Heart left ventricle (tissue), 16 donors: ENCODE measurements at places on chromosomes 3 and 15.

DNA sequence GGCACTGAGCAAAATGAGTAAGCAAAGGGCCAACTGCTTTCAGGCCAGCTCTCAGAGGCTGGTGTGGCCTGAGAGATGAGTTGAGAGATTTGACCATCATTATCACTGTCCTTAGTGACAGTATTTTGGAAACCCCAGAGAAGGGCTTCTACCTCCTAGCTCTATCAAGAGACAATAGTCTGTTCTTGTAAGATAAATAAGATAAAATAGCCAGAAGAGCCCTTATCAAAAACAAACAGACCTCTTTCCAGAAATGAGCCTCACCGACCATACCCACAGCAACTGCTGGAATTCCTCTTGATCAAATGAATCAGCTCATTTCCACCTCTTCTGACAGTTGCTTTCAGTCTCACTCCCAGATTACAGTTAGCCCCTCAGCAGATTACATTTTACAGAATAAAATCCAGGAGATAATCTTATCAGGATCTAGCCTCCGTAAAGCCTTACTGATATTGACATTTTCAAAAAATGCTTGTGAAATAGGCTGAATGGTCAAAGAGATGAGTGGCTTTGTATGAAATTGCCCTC lies 4.5 kb downstream of the HDC start:
- no peak for DNase-seq
- H3K4me1 ChIP-seq, result no peaks in the 10 kb centered on the region
- no peak overlapping the region for H3K4me3 ChIP-seq
- H3K27ac ChIP-seq, result no peak overlapping the region

GRCh38 chr15:43769584-43770228 lies 7.1 kb downstream of the ELL3 start:
- no peak overlapping the region for H3K4me3 ChIP-seq
- DNase-seq, result no peak
- H3K27ac ChIP-seq, result no peak overlapping the region
- H3K27me3 ChIP-seq, result no peaks in the 10 kb centered on the region

- H3K27me3 ChIP-seq, result no peaks in the 10 kb centered on the region
- peak overlapping the region; percentile 10 for H3K27ac ChIP-seq
- no peak for DNase-seq
- H3K4me3 ChIP-seq, result no peak overlapping the region
- H3K4me1 ChIP-seq, result peaks cover 40% of the 10 kb centered on the region
- H3K36me3 ChIP-seq, result no peaks in the 10 kb centered on the region
Measured at GRCh38 chr15:67107014-67107812, 41.8 kb downstream of the SMAD3 start.

DNA sequence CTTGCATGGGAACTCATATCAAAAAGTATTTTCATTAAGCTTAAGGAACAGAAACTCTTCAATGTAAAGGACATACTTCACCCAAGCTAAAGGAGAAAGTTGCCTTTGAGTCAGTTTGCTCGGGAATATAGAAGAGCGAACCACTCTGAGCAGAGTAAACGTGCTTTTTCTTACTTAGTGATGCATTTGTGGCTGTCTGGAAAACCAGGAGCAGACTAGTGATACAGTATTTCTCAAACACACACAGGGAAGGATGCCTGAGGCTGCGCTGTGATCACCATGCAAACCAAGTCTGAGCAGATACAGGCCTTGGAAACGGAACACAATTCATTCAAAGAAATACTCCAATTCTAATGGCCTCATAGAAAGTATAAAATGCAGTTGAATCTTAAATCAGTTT lies 121.0 kb upstream of the CDIN1 start:
- no peak overlapping the region for H3K27ac ChIP-seq
- no peak for DNase-seq
- H3K4me3 ChIP-seq, result no peak overlapping the region
- no peaks in the 10 kb centered on the region for H3K36me3 ChIP-seq
- no peaks in the 10 kb centered on the region for H3K4me1 ChIP-seq
- no peaks in the 10 kb centered on the region for H3K27me3 ChIP-seq

DNA sequence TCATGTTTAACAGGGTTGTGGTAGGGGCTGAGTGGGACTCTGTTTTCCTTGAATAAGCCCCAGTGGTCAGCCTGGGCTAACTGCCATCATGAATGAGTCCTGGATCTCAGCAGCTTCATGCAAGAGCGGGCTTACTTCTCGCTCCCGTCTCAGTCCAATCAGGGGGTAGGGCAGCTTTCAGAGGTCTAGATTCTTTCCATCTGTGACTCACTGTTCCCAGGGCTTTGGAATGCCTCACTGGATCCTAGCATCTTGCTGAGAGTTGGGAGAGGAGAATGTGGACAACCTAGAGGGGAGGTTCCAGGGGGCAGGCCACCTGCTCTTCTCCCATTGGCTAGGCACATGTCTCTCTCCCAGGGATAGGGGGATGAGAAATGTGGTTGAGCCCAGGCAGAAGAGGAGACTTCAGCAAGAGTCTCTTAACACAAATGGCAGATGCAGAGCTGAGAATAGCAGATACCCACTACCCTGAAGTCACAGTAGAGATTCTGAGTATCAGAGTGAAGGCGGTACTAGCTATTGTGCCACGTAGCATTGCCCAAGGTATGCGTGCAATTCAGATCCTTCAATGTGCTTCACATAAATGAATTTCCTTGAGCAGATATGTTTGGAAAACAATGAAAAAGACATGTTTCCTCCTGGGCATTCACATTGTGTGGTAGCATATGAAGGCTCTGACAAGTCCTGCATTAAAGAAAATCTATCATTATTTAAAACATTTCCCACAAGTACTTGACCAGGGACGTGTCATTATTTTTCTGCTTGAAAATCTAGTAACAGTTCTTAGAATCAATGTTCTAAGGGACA lies 257.7 kb upstream of the PROK2 start:
- H3K36me3 ChIP-seq, result no peaks in the 10 kb centered on the region
- no peaks in the 10 kb centered on the region for H3K4me1 ChIP-seq
- no peak for DNase-seq
- H3K27me3 ChIP-seq, result no peaks in the 10 kb centered on the region

- H3K36me3 ChIP-seq, result no peaks in the 10 kb centered on the region
- no peak overlapping the region for H3K27ac ChIP-seq
- no peaks in the 10 kb centered on the region for H3K4me1 ChIP-seq
- no peaks in the 10 kb centered on the region for H3K27me3 ChIP-seq
- H3K4me3 ChIP-seq, result no peak overlapping the region
- no peak for DNase-seq
Measured at GRCh38 chr3:89649431-89649830, 542.0 kb downstream of the EPHA3 start.

DNA sequence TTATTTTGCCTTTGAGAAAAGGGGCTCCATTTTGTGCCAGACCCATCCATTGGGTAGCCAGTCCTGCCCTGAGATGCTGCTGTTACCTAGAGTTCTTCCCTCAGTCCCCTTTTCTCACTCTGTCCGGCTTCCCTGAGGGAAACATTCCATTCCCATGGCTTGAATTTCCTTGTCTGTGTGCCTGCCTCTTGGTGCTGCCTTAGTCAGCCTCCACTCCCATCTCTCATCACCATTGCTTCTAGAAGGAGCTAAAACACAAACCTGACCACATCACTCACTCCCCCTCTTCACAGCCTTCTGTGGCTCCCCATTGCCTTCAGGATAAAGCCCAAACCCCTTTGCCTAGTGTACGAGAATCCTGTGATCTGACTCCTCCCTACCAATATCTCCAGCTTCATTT lies 25.2 kb upstream of the C2CD4B start:
- no peak overlapping the region for H3K27ac ChIP-seq
- peaks cover 9% of the 10 kb centered on the region for H3K4me1 ChIP-seq
- H3K4me3 ChIP-seq, result no peak overlapping the region
- no peak for DNase-seq
- H3K27me3 ChIP-seq, result no peaks in the 10 kb centered on the region

DNA sequence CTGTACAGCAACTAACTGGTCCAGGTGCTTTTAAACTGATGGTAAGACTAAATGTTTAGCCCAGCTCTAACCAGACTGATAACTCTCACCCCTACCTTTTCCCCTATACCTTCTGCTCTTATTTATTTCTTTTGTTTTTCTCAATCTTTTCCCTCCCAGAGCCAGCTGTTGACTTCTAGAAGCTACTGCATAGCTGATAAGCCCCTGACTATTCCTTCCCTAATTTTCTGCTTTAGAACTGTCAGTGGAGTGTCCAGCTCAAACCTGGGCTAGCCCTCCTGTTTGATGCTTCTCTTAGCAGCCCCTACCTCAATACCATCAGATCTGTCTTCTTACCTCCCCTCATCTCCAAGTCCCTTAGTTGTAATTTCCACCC lies 20.6 kb downstream of the SLC35G2 start:
- DNase-seq, result no peak
- peak overlapping the region; percentile 4 for H3K27ac ChIP-seq
- H3K36me3 ChIP-seq, result no peaks in the 10 kb centered on the region
- peaks cover 50% of the 10 kb centered on the region for H3K4me1 ChIP-seq
- no peaks in the 10 kb centered on the region for H3K27me3 ChIP-seq

DNA sequence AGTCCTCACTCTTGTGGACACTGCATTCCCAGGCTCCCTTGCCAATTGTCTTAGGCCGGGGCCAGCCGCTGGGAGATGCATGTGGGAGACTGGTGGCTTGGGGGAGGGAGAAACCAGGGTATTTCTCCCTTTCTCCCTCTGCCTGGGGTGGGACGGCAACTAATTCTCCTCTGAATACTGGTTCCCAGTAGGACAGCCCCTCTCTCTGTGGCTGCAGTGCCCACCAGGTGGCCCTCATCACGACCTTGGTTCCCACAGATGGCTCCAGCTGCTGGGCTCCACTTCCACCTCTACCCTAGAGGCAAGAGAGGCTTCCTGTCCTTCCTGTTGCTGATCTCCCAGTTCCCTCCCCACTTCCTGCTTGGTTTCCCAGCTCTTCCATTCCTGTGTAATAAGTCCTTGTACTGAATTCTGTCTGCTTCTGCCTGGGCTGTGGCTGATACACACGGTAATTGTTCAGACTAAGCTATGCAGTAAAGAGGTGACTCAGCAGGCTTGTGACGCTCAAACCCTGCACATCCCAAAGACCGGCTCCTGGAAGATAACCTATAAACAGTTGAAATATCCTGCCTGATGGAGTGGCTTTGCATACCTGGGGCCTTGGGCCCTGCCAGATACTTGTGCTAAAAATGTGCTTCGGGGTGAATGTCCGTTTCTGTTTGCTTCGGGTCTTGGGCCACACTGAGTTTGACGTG lies 20.4 kb upstream of the COPG1 start:
- H3K36me3 ChIP-seq, result no peaks in the 10 kb centered on the region
- peak; percentile 27 for DNase-seq
- no peaks in the 10 kb centered on the region for H3K27me3 ChIP-seq
- peaks cover 23% of the 10 kb centered on the region for H3K4me1 ChIP-seq

DNA sequence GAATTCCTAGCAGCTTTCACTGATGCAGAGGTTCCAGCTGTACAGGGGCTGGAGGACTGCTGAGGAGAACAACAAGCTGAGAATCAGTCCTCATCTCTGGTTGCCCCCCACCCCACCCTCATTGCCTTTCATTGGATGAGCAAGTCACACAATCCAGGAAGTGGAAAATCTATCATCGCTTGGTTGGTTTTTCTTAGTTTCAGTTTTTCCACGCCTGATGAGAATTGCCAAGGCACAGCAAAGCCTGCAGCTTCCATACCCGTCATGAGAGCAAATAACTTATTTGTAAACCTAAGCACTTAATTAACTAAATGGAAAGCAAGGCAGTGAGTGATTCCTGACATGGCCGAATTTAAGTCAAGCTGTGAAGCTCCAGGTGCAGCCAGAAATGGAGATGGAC lies 21.4 kb upstream of the LIPC start:
- H3K36me3 ChIP-seq, result no peaks in the 10 kb centered on the region
- H3K4me1 ChIP-seq, result no peaks in the 10 kb centered on the region
- no peak for DNase-seq
- H3K27ac ChIP-seq, result no peak overlapping the region
- peak overlapping the region; percentile 25 for H3K4me3 ChIP-seq

GRCh38 chr3:134013280-134013679 lies 16.4 kb downstream of the SLCO2A1 start:
- DNase-seq, result no peak
- no peaks in the 10 kb centered on the region for H3K27me3 ChIP-seq
- no peak overlapping the region for H3K27ac ChIP-seq
- no peaks in the 10 kb centered on the region for H3K4me1 ChIP-seq
- H3K4me3 ChIP-seq, result no peak overlapping the region
- H3K36me3 ChIP-seq, result no peaks in the 10 kb centered on the region

DNA sequence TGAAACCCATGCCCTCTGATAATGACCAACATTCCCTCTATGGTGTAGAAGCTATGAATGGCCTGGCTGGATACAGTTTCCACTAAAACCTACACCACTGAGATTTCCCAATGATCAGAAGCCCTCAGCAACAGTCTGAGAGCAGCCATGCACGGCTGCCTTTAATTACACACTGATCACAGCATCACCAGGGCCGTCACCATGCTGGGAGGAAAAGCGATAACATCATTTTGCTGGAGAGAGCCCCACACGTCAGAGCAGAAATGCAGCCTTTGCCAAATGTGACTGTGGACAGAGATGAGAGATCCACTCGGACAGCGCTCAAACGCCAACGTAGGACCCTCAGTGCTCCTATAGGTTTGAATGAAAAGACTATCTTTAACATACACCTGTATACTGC lies 135.0 kb downstream of the XXYLT1 start:
- no peaks in the 10 kb centered on the region for H3K36me3 ChIP-seq
- H3K27me3 ChIP-seq, result no peaks in the 10 kb centered on the region
- H3K4me3 ChIP-seq, result no peak overlapping the region
- no peaks in the 10 kb centered on the region for H3K4me1 ChIP-seq

GRCh38 chr3:126211569-126211968 lies 31.2 kb upstream of the ALDH1L1 start:
- H3K4me1 ChIP-seq, result peaks cover 40% of the 10 kb centered on the region
- no peak overlapping the region for H3K4me3 ChIP-seq

DNA sequence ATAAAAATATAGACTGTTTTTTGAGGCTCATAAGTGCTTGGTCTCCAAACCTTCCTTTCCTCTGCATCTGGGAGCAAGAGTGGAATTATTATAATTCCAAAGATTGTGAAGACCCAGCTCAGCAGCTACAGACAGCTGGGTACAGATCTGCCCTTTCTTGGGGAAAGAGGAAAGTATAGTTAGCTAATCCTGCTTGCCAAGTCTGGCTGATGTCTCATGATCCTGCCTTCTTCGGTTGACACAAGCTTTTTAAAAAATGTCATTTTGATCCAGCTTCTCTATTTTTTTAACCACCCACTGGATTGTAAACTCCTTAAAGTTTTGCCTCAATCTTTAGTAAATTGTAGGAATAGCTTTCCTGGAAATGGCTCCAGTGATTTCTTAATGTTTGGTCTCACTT lies 181.1 kb downstream of the LRTM1 start:
- H3K36me3 ChIP-seq, result no peaks in the 10 kb centered on the region
- DNase-seq, result no peak
- H3K4me3 ChIP-seq, result no peak overlapping the region
- H3K27ac ChIP-seq, result no peak overlapping the region
- no peaks in the 10 kb centered on the region for H3K4me1 ChIP-seq
- H3K27me3 ChIP-seq, result no peaks in the 10 kb centered on the region

GRCh38 chr3:32078085-32078634 lies 28.3 kb upstream of the GPD1L start:
- no peaks in the 10 kb centered on the region for H3K27me3 ChIP-seq
- H3K4me1 ChIP-seq, result peaks cover 8% of the 10 kb centered on the region
- DNase-seq, result no peak

- no peak overlapping the region for H3K27ac ChIP-seq
- no peak overlapping the region for H3K4me3 ChIP-seq
- no peaks in the 10 kb centered on the region for H3K4me1 ChIP-seq
- no peak for DNase-seq
- H3K36me3 ChIP-seq, result no peaks in the 10 kb centered on the region
Measured at GRCh38 chr15:49383266-49383665, 39.8 kb upstream of the FGF7 start.
